ENCODE measurements at places on chromosomes 11 and 22.

DNA sequence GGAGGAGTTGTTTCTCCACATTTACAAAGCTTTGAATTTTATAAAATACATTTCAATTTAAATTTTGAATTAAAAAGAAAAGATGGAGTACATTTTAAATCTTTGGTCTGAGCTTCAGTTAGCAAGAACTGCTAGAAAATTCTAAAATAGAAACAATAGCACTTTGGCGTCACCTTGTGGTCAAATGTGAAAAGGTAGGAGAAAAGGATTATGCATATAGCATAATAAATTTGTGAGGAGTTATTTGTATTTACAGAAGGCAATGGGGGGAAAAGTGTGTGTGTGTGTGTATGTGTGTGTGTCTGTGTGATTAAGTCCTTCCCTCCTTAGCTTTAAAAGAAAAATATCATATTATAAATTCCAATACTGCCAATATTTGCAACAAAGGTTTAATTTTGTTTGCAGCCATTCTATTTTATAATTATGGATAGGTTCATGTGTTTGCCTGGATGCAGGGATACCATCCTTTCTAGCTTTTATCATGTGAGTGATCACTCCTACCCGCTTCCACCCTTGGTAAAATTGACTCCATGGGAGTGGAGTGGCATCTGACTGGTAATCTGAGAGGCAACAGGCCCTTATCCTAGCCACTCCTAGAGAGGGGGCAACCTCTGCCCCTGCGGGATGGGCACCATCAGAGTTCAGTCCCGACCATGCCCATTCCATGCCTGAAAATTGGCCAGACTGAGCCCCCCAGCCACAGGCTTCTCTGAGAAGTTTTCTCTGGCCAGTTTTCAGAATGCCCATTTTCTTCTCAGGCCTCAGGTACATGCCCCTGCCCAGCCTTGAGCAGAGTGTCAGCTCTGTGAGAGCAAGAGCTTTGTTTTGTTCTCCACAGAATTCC, 13.6 kb upstream of the LGR4 start:
- DNase-seq: no peak

DNA sequence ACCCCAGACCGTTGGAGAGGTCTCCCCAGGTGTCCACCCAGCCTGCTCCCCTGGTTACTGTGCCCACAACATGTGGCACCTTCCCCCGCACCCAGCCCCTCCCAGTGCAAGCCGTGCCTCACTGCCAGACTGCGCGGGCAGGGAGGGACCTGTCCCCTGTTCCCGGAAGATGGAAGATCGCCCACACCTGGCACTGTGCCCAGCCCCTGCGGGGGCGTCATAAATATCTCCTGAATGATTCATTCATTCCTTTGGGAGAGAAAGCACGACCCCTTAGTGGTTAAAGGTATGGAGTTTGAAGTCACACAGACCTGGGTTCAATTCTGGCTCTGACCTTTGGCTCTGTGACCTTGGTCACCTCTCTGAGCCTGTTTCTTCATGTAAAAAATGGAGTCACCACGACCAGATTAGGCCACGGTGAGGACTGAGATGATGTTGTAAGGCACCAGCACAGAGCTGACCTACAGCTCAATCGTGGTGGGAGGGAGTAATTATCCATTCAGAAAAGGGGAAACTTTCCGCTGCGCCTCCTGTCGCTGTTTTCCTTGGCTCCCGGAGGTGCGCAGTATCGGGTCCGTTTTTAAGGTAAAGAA, 497 bp upstream of the SYT12 start:
- DNase-seq: no peak

DNA sequence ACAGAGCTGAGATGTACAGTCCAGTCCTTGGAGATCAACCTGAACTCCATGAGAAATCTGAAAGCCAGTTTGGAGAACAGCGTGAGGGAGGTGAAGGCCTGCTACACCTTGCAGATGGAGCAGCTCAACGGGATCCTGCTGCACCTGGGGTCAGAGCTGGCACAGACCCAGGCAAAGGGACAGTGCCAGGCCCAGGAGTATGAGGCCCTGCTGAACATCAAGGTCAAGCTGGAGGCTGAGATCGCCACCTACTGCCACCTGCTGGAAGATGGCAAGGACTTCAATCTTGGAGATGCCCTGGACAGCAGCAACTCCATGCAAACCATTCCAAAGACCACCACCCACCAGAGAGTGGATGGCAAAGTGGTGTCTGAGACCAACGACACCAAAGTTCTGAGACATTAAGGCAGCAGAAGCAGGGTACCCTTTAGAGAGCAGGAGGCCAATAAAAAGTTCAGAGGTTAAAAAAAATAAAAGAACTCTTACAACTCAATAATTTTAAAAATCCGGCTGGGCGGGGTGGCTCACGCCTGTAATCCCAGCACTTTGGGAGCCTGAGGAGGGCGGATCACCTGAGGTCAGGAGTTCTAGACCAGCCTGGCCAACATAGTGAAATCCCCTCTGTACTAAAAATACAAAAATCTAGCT, 69.9 kb upstream of the RTL6 start:
- DNase-seq: peak; percentile 24

DNA sequence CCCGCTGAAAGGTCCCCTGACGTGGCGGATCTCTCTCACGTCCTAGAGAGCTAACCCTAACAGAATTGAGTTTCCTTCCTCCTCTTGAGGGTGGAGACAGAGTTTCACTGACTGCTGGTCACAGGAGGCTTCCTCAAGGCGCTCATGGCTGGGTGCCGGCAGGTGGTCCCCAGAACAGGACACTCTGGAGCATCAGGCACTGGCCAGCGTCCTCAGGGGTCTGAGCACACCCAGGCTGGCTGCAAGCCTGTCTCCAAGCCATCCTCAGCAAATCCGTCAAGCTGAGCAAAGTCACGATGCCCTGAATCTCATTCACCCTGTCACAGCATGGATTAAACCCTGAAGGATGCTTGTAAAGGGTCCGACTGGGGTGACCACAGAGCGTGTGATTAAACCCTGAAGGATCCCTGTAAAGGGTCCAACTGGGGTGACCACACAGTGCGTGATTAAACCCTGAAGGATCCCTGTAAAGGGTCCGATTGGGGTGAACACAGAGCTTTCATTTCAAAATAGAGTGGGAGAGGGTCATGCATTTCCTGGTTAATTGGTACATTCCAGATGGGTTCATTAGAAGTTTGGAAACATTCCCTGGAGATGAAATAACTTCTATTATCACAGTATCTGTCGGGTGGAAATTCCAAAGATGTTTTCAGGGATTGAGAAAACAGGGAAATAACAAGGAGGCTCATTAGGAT, 473.0 kb downstream of the BRD1 start:
- DNase-seq: no peak

GRCh38 chr11:68370211-68371111, 58.1 kb downstream of the LRP5 start:
- DNase-seq: no peak

- no peak for DNase-seq
These were observed 55.3 kb downstream of the C22orf42 start for GRCh38 chr22:32103658-32104315.
